ENCODE measurements at places on chromosomes 16 and 17.

GRCh38 chr16:89476379-89476778, 14.0 kb downstream of the ANKRD11 start:
- no peak for DNase-seq

DNA sequence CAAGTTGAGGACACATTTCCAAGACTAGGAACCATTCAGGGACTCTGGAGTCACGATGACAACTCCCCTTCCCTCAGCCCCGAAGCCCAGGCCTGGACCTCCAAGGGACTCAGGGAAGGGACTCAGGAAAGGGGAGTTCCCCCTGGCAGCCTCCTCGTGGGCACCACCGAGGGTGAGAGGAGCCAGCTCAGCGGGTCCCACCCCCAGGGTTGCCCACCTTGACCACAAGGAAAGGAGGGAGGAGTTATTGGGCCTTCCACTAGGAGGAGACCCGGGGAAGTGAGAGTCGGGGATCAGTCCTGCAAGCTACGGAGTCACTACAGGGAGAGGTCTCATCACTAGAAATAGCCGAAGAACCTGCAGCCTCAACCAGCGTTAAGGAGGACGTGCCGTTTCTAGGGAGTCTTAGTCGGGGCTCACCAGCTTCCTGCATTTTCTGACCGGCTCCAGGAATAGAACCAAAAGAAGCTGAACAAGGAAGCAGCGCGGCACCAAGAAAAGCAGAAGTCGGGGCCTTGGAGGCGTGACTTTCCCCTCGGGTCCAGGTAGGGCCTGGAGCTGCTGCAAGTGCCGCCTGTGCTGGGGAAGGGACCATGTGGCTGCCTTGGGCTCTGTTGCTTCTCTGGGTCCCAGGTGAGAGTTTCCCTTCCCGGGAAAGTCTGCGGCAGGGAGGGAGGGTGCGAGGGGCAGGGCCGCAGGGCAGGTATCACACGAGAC, at the start of gene CD300A:
CD300A (plus strand) TSS at position 524 of the 717 bp plus-strand sequence; CDS start at position 594, 70 bp downstream.
- no peak for DNase-seq

- peak; percentile 59 for DNase-seq
These were observed 198.8 kb upstream of the CIBAR2 start for GRCh38 chr16:85310868-85311585.

DNA sequence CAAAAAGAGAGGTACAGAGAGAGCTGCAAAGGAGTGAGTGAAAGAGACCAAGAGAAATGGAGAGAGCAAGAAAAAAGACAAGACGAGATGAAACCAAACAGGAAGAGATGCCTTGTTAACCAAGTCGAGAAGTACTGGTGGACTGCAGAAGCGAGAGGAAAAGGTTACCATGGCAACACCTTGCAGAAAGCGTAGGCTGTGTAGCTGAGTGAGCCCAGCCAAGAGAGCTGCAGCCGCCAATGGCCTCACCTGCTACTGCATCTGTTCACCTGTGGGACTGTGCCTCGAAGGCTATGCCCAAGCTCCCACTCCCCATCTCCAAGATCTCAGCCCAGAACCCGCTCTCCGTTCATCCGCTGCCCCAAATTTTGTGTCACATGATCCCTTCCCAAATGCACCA, 161.3 kb downstream of the SLC39A11 start:
- no peak for DNase-seq

GRCh38 chr16:11914210-11915113, 1.3 kb downstream of the GSPT1 start:
- peak; percentile 16 for DNase-seq

GRCh38 chr16:86806838-86807351, 228.5 kb downstream of the FOXL1 start:
- DNase-seq: no peak

DNA sequence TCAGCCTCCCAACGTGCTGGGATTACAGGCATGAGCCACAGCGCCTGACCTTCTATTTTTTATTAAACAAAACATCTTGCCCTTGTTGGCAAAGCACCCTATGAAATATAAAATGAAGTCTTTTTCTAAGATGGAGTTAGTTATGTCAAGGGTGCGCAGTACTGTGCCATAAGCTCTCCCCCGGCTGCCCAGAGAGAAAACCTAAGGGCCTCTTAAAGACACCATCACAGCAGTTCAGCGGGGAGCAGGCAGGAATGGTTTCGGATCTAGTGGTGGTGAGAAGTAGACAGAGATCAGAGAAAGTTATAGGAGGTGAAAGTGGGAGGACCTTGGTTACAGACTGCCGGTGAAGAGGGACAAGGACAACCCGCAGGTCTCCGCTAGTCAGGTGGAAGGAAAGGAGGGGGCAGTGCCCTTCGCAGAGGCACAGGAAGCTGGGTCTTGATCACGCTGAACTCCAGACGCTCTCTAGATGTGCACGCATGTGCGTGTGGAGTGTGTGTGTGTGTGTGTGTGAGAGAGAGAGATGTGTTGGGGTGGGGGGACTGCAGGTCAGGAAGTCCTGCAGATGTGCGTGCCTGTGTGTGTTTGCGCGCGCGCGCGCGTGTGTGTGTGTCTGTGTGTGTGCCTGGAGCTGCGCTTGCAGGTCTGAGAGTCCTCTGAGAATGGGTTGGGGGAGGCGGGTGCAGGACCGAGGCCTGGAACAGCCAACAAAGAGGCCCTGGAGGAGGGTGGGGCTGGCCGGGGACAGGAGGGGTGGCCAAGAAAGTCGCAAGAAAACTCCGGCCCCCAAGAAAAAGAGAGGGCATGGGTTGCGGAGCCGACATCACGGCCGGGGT, 748 bp upstream of the CMTM3 start:
- DNase-seq: peak; percentile 74

DNA sequence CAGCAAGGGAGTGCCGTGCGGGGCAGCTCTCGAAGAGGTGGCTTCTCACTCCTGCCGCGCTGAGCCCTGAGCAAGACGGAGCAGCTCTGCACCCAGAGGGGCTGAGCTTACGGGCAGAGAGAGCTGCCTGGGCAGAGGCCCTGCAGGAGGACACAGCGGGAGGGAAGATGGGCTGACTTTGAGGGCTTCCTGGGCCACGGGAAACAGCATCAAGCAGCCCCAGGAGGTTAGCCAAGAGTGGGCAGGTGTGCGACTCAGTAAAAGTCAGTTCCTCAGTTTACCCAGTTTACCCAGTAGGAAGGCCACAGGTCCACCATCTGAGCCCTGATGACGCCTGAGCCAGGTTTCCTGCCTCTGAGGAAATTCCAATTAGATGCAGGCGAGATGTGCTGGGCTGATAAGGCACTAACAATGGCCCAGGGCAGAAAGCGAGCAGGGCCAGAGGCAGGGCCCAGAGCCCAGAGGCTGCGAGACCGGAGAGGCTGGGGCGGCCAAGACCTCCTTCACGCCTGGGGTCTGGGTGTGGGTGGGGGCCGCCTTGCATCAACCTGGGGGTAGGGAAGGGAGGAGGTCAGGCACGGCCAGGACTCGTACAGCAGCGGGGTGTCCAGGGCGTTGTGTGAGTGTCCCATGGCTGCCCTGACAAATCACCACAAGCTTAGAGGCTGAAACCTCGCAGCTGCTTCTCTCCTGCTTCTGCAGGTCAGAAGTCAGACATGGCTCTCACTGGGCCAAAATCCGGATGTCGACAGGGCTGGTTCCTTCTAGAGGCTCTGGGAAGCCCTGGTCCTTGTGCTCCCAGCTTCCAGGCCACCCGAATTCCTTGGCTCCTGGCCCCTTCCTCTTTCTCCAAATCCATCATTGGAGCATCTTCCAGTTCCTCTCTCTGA, 32.0 kb upstream of the CIBAR2 start:
- no peak for DNase-seq

DNA sequence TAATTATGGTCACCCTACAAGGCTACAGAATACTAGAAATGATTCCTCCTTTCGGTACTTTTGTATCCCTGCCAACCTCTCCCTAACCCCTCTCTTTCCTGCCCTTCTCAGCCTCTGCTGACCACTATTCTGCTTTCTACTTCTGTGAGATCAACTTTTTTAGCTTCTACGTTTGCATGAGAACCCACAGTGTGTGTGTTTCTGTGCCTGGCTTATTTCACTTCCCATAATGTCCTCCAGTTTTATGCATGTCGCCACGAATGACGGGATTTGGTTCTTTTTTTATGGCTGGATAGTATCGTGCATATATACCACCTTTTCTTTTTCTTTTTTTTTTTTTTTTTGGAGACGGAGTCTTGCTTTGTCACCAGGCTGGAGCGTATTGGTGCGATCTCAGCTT, 92.1 kb downstream of the RAP1GAP2 start:
- no peak for DNase-seq

DNA sequence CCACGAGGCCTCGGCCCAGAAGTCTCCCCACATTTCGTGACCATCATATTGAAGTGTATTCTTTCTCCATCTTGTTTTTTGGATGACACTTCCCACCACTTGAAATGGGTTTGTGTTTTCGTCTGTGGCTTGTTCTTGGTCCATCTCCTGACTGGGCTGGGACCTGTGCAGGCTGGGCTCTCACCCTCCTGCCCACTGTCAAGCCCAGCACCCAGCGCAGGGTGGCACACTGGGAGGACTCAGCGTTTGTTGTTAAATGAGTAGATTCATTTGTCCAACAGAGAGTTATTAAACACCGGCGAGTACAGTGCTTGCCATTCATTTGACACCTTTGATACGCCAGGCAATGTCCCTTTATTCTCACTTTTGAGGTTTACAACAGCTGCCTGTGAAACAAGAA, 22.6 kb downstream of the NT5M start:
- no peak for DNase-seq

- peak; percentile 92 for DNase-seq
These were observed 23.2 kb downstream of the TMEM92 start for GRCh38 chr17:50297407-50297865.

DNA sequence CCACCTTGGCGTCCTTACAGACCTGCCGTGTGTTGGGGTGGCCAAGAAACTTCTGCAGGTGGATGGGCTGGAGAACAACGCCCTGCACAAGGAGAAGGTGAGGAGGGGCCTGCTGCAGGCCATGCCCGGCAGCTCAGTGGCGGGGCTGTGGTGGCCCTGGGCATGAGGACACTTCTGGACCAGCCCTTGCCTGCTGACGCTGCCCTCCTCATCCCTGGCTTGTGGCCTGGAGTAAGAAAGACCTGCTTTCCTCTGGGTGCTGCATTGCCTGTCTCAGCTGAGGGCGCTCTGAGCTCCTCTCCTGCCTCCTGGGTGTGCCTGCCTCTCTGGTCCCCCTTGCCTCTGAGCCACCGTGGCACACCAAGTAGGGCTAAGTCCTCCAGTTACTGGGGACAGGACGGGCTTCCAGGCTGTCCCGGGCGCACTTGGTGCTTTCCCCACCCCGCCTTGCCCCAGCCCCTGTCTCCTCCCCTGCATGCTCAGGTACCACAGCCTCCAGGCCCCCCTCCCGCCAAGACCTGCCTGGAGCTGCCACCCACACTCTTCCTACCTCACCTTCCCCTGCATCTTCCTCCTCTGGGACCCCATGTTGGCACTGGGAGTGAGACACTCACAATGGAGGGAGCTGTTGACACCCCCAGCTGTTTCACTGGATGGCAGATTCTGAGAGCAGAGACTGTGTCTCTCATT, 8.7 kb downstream of the ENDOV start:
- DNase-seq: no peak

DNA sequence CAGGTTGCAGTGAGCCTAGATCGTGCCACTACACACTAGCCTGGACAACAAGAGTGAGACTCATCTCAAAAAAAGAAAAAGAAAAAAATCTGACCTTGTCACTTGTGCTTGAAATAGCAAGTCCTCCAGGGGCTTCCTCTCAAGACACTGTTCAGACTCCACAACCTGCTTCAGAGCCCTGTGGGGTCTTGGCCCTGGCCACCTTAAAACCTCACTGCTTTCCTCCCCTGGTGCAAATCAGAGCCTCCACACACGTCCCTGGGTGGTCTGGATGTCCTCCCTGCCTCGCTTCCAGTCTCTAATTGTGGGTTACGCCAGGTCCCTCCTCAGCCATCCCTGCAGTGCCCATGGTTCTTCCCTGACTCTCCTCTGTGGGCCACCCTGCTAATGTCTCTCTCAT, 4.7 kb downstream of the ACD start:
- no peak for DNase-seq

All from WERI-Rb-1 (cell line).